Stimulated activated CD4-positive, alpha-beta T cell treated with anti-CD3 and anti-CD28 coated beads, Interleukin-4, amount 100 ng/mL, for 4 hours (primary cell): ENCODE measurements at places on chromosomes 3 and 15.

DNA sequence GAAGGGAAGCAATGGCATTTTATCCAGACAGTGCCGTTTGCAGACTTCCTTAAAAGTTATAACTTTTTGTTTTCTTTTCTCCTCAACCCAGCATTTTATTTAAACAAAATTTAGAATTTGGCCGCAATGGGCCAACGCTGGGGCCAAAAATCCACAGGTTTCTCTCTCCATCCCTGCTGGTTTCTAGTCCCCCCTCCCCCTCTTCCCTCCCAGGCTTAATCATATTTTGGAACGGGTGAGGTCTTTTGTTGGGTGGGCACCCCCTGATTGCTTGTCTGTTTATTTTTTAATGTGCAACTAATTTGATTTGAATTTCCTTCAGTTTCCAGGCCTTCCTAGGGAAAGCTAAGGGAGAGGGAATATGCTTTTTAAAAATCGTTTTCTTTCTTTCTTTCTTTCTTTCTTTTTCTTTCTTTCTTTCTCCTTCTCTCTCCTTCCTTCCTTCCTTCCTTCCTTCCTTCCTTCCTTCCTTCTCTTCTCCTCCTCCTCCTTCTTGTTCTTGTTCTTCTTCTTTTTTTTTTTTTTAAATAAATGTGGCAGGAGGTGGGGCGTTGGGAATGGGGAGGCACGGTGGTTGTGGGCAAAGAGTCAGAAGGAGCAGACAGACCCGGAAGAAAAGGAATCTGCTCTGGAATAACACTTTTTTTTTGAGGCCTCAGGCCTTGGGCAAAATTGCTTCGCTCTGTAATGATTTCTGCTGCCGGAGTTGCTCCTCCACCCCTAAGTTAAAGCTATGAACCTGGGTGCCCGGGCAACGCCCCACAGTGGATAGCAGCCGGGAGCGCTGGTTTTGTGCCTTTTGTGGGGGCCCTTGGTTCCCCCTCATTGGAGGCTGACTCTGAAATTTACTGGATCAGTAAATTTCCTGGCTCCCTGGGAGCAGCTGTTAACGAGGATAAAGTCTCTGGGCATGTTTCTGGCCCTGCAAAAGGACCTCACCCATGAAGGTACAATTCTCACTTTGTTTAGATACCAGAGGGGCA, 1.9 kb downstream of the FNDC3B start:
- no peak for DNase-seq

GRCh38 chr3:12060139-12060845, 56.1 kb downstream of the SYN2 start:
- DNase-seq, result no peak

DNA sequence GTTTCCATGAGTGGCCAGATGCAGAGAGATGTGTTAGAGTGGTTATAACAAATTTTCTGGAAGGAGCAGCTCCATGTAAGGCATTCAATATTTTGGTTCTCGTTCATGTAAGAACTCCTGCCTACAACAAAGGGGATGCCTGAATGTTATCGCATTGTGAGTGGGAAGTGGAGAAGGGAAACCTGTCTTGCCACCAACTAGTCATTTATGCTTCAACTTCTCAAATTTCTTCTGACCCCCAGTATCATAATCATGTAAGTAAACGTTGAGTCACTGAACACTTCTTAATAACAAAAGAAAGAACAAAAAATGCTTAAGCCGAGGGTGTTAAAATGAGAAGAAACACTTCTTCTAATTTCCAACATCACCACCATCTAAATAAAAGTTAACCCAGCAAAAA, 62.0 kb upstream of the MRPL3 start:
- DNase-seq, result no peak

DNA sequence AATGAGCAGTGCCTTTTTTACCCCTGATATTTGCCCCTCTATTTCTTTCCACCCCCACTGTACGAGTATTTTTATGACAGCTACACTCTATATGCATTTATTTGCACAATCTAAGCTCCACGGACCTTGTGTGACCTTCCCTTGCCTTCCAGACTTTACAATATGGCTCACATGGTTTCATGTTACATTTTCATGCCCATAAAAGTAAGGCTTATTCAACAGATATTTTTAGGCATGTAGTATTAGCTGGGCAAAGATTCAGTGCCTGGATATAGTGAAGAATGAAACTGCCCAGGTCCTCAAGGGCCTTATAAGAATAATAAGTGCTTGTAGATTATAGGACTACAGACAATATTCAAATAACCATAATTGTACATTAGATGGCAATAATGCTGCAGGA, 481.9 kb upstream of the CNTN4 start:
- DNase-seq, result no peak

- DNase-seq, result peak; percentile 19
Observed at GRCh38 chr3:66489581-66489980, 11.2 kb downstream of the LRIG1 start.

DNA sequence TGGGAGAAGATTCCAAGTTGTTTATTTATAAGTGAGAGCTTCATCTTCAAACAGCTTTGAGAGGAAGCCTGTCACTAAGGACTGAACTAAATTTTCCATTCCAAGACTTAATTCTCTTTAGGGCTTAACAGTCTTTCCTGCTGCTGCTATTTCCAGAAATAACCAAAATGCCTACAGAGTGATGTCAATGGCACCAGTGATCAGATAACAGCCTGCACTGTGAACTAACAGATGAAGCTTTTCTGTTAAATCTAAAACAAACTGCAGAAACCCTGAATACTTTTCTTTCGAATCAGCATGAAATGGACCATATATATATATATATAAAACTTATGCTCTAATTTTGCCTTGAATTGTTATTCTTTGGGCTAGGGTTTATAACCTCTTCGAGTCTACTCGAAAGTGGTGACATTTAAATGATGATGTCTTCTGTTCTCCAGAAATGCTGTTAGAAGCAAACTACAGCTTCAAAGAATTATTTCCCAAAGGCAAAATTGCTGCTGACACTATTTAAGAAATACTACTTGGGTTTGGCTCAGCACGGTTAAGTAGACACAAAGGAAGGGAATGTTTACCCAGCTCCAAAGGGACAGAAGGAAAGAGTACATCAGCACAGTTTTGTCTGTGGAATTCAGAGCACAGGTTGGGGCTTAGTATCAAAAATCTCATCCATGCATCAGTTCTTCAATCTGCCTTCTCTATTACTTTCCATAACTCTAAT, 238.5 kb upstream of the LRRN1 start:
- DNase-seq, result no peak

DNA sequence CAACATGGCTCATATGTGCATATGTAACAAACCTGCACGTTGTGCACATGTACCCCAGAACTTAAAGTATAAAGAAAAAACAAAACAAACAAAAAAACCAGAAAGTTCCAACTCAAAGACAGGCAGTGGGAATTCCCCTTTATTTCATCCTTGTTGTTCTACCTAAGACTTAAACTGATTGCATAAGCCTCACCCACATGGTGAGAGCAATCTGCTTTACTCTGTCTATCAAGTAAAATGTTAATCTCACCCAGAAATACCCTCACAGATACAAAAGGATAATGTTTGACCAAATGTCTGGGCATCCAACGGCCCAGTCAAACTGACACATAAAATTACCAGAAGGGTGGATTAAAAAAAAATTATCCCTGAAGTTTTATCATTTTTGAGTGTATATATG, 190.9 kb upstream of the PLSCR5 start:
- no peak for DNase-seq

GRCh38 chr15:77573802-77574201, 58.9 kb downstream of the LINGO1 start:
- no peak for DNase-seq

DNA sequence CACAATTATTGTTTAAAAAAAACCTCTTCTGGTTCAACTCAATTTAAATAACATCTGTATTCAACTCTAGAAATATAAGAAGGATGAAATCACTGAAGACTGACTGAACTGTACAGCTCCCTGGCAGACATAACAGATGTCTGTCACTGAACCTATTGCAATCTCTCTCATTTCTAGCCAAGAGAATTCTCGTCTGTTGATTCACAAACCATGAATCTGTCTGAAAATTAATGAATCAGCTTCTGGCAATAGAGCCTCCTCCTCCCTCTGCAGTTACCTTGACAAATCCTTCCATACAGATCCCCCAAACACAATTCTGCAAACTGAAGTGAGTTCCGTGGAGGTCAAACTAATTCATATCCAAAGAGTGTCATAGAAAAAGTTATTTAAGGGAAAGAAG, 561.4 kb downstream of the PYDC2 start:
- DNase-seq, result no peak

GRCh38 chr3:138417559-138417982, 16.8 kb upstream of the ESYT3 start:
- DNase-seq, result peak; percentile 40

DNA sequence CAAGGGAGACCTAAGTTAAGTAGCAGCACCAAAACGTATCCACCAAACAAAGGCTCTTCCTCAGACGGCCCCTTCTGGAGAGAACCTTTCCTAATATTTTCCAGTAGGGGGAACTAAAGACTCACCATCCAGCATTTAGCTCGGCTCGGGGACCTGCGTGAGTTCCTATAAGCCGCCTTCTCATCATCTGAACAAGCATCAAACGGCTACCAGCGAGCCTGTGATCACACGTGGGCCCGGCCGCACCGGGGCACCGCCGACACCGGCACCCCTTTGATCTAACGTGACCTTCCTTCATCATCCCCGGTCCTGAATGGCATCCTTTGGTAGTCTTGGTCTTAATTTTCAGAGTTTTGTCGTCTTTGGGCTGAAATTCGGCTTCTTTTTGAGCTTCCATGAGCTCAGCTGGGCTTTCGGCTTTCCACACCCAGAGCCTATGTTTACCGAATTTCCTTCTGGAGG, 1.4 kb upstream of the ROBO2 start:
- DNase-seq, result no peak
